ENCODE measurements at places on chromosomes 7 and 10.

GRCh38 chr7:142835487-142835886, 19.4 kb upstream of the EPHB6 start:
- no peak for DNase-seq

GRCh38 chr10:35783305-35783838, 141.3 kb upstream of the FZD8 start:
- no peak for DNase-seq

- no peak for DNase-seq
These were observed 15.7 kb upstream of the PRKAR1B start for GRCh38 chr7:742791-743190.

DNA sequence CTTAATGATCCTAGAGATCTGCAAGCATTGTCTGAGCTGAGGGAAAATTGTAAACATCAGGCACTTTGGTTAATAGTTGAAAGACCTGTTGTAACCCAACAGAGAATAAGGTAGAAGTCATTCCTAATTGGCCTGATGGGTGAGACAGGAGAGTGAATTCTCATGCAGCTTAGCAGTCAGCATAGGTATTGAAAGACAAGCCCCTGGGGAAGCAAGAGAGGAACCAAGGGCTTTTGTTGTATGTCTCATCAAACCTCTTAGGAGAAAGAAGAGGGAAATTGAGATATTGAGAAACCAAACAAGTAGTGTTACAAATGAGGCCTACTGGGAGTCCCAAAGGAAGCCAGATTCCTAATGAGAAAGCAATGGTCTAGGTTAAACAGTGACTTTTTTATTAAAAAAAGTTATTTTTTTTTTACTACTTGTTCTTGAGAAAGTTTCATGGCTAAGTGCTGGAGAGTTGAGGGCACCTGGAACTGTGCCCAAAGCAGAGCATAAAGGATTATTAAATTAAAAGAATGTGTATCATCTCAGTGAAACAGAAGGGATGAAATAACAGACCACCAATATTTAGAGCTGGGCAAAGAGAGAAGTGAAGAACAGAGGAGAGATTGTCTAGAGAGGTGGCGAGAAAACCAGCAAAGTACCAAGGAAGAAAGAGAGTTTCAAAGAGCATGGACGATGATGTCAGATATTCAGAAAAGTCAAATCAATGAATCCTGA, 168.9 kb downstream of the CDK14 start:
- DNase-seq: no peak

Data from natural killer cell (primary cell).